NCI-H2171 treated with DMSO at 0.1 percent for 48 hours (cell line): ENCODE measurements at places on chromosomes 7 and 10.
A peak's percentile ranks its signal among the peaks of the same experiment; 100 is the strongest.

GRCh38 chr10:84196083-84196482 lies 1.7 kb downstream of the CDHR1 start:
- peak; percentile 50 for DNase-seq

GRCh38 chr10:32050177-32050576 lies 6.0 kb downstream of the KIF5B start:
- no peak for DNase-seq

DNA sequence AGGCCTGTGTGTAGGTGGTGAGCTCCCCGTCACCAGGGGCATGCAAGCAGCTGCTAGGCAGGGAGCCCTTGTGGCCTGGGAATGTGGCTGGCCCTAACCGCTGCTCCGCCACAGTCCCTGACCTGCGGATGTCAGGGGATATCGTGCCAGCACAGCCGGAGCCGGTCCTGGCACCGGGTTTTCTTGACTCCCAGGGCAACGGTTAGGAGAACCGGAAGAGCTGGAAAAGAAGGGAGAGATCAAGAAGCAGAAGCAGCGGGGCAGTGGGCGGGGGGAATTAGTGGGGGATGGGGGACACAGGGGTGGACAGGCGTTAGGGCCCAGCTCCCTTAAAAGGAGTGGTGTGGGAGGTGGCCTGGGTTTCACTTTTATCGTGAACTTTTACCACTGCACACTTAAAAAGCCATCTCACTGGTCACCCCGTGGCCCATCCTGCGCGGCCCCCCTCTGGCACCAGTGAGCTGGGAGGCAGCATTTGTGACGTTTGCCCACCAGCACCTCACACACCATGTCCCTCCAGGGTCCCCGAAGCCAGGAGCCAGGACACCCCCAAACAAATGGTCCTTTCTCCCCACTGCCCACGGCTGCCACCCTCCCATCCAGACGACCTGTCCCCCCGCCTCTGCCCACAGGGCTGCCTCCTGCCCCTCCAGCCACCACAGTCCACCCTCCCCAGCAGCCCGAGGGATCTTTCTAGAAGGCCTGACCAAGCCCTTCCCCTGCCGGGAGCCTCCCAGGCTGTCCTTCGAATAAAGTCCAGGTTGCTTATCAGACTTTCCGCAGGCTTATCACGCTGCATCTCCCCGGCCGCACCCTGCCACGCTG lies 1.8 kb upstream of the MICALL2 start:
- no peak for DNase-seq

DNA sequence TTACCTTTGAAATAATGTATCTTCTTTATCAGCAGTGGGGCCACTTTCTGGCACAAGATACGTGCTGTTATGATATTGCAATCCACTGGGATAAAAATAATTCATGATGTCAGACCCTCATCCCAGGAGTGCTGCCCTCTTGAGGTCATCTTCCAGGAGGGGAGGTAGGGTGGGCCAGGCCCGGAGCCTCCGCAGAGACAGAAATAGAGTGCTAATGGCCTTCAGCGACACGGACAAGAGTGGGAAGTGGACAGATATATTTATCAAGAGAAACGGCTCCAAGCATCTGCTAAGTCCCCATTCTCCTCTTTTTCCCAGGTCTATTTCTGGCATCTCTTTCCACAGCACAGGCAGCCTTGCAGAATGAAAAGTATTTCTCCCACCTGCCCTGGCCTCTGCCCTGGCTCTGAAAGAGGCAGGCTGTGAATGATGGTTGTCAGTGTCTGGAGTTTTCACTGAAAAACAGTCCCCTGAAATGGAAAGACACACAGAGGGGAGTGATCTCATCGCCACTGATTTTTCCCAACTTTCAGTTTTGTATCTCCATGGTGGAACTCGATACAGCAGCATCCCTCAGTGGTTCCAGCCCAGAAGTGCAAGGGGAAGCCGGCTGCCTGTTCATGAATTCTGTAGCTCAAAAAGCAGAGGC lies 251.7 kb upstream of the MYO3A start:
- no peak for DNase-seq

DNA sequence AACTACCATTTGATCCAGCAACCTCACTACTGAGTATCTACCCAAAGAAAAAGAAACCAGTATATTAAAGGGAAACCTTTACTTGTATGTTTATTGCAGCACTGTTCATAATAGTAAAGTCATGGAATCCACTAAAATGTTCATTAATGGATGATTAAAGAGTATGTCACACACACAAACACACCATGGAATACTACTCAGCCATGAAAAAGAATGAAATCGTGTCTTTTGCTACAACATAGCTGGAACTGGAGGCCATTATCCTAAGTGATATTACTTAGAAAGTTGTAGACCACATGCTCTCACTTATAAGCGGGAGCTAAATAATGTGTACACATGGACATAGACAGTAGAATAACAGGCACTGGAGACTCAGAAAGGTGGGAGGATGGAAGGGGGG lies 203.0 kb upstream of the SLC26A5 start:
- no peak for DNase-seq

- peak; percentile 88 for DNase-seq
Measured at GRCh38 chr10:13672548-13672947, 85.8 kb downstream of the PRPF18 start.

GRCh38 chr7:110650328-110650727 lies 440.6 kb upstream of the LRRN3 start:
- DNase-seq, result no peak

- DNase-seq, result no peak
Measured at GRCh38 chr10:115866174-115866573, 406.8 kb downstream of the GFRA1 start.

DNA sequence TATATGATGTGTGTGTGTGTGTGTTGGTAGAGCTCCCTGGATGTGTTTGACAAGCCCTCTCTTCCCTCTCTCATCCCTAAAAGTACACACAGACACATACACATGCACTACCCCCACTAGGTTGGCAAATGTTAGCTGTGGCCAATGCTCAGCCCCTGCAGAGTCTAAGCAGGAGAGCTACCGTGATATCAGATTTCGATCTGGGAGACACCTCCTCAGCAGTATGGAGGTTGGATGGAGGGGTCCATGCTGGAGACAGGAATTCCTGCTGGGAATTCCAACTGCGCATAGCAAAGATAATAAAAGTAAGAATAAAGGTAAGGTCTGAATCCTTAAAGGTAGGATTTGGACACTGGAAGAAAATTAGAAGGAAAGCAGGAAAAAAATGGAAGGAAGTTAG lies 85.7 kb downstream of the C10orf90 start:
- peak; percentile 14 for DNase-seq

GRCh38 chr7:94374721-94375566 lies 19.8 kb upstream of the COL1A2 start:
- DNase-seq, result peak; percentile 13

DNA sequence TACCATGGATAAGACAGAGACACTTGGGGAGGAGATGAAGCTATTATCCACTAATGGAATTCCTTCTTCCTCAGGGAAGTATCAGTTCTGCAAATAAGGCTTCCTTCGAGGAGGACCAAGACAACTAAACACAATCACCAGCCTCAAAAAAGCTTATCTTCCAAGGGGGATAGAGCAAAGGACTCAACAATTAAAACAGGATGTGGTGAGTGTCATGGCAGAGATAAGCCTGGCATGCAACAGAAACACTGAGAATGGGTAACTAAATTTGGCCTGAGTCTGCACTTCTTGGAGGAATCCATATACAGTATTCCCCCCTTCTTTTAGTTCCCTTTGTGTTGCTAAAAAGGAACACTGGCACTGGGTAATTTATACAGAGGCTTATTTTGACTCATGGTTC lies 1285.2 kb downstream of the GATA3 start:
- no peak for DNase-seq

DNA sequence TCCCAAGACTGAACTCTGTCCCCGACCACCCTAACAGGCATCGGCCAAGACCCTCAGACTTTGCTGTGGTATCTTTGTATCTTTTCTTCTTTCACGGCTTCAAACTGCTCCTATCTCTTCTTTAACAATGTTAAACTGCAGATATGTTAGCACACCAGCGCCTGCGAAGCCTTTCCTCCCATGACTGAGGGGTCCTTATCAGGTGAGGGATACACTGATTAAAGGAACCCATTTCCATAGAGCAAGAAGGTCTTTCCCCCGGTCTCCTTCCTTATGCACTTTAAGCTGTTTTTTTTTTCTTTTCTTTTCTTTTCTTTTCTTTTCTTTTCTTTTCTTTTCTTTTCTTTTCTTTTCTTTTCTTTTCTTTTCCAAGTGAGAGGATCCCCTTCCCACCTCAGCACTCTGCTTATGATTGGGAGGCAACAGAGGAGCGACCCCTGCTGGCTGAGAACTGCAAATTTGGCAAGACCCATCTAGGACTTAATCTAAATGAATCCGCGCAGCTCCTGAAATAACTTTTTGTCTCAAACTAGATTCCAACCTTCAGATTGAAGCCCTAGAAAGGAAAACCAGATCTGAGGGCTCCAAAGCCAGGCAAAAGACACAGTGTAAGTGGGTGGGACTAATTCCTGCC lies 109.9 kb downstream of the ITGB8 start:
- DNase-seq, result no peak

DNA sequence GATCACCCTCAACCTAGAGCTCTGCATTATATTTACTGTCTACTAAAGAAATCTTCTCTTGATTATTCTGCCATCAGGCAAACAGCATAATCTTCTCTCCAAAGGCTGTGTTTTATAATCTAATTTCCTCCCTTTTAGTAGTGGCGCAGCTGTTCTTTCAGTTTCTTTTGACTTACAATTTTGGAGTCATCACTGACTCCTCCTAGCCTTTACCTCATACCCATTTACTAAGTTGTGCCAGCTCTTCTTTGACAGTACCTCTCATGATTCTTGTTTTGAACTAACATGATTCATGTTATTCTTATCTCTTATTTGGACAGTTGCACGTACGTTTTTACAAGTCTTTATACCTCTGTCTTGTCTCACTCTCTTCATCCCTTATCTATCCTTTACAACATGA lies 113.0 kb downstream of the FOXP2 start:
- no peak for DNase-seq

- peak; percentile 17 for DNase-seq
Measured at GRCh38 chr7:151818674-151819519, 58.0 kb downstream of the PRKAG2 start.

- DNase-seq, result no peak
Measured at GRCh38 chr7:115631782-115632181, 398.8 kb downstream of the TFEC start.

GRCh38 chr10:128995676-128996075 lies 471.4 kb upstream of the MGMT start:
- DNase-seq, result no peak

DNA sequence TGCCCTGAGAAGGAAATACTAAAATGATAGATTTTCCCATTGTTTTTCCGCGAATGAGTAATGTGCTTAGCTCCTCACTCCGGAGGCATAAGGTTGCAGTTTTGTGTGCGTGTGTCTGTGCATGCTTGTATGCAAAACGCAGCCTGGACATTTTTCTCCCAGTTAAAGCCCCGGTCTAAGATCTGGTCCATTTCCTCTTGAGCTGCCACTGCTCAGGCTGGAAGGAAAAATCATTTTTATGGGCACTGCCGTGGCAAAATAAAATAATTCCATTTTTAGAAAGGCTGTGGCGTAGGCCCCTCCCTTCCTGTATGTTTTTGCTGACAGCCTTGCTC lies 260.6 kb downstream of the WDR37 start:
- DNase-seq, result no peak

DNA sequence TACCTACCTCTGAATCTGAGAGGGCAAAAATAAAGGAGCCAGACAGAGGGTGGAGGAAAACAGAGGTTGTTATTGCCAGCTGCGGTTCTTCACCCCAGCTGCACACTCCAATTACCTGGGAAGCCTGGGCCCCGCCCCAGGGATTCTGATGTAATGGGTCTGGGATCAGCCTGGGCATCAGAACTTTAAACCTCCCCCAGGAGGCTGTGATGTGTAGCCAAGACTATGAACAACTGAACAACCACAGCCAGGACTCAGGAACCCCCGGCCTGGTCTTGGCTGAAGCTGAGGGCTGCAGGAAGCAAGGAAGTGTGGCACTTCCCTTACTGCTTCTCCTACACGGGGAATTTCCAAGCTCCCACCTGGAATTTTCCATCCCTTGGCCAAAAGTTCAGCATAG lies 89.3 kb downstream of the HIP1 start:
- DNase-seq, result no peak

DNA sequence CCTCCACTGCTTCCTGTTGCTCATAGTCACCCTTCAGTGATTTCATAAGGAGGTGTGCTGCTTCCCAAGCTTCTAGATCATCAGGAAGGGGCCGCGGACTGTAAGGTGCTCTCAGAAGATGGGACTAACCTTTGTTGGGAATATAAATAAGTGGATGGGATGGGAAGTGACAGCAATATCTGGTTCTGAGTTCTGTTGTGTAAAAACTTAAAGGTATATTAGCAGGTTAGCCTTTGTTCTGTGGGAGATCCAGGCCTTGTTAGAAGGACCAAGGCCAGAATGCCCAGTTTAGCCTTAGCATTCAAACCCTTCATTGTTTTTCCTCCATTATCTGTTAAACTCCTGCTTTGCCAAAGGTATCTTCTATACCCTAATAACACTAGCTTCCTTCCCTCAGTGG lies 12.4 kb downstream of the BUB3 start:
- no peak for DNase-seq

- DNase-seq, result no peak
Measured at GRCh38 chr7:12647364-12648219, 39.8 kb upstream of the ARL4A start.

DNA sequence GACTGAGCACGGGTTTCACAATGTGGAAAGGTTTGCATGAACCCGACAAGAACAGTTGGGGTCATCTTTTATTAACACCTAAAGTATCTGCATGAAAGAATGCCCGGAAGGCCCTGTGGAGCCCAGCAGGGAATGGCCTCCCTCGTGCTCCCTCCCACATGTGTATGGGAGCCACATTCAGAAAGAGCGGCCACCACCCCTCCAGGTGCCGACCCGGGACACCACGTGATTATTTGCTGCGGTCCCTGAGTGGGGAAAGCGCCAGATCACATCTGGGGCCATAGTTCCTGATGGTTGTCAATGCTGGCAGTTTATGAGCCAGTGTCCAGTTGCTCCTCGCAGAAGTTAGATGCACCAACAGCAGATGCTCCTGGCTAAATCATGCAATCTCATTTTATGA lies 571.4 kb downstream of the TCERG1L start:
- DNase-seq, result no peak

DNA sequence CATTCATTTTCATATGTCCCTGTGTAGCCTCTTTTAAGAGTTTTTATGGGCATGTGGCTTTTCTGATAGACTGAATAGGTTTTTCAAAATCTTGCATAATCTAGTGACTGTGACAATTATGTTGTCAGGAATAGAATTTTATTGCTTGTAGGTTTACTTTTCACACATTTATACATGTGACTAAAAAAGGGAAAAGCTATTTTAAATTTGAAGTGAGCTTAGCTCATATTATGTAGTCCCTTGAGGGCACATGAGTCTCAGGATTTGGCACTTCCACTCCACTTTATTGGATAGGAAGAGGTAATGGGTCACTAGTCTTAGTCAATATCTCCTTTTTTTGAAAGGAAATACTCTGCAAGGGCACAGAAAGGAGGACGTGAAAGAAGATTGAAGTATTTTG lies 247.3 kb downstream of the SUGCT start:
- DNase-seq, result no peak

- DNase-seq, result no peak
Measured at GRCh38 chr10:31820096-31820495, 108.5 kb downstream of the ARHGAP12 start.

GRCh38 chr7:134991469-134992339 lies 5.4 kb downstream of the AGBL3 start:
- DNase-seq, result no peak
